ENCODE measurements at places on chromosomes 3 and 15.

- DNase-seq = no peak
Measured at GRCh38 chr3:67059443-67059842, 61.3 kb downstream of the KBTBD8 start.

DNA sequence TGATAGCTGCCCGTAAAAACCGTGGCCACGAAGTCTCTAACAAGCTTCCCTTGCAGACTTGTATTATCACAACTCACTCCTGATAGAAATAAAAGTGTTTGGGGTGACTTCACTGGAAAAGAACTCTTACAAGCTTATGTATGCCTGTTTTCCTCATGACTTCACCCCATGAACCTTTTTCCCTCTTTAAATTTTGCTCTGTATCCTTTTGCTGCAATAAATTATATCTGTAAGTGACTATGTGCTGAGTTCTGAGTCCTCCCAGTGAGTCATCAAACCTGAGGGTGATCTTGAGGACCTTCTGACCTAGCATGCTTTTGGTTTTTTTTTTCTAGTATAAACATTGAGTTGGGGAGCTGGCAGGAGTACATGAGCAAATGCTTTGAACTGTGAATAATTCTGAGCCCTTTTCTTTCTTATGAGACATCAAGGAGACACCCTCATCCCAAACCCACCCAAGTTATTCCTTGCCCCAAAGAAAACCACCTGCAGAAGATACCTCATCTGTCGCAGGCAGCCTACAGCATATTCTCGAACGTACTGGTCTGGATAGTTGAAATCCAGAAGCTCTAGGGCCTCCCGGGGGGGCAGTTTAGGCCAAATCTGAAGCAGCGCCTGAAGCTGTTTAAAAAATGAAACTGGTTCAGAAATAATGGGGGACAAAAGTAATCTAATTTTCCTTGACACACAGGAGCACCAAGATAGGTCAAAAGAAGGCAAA lies 85.9 kb downstream of the FAIM start:
- no peak for DNase-seq

DNA sequence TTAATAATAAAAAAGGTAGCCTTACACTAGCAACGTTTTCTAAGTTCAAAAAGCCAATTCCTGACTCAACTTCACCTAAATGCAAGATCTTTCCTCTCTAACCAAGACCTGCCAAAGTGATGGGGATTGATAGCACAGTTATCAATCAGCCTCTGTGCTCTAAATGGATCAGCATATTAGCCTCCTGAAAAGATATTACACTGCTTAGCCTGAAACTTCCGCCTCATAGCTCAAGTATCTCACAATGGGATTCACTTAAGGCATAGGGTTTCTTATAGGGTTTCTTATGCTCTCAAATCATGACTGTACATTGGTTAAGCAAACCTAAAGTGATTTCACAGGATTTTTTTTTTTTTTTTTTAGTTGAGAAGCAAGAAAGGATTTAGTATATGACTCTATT lies 436 bp upstream of the SLC9A9 start:
- no peak for DNase-seq

- no peak for DNase-seq
Measured at GRCh38 chr3:141699897-141700296, 38.2 kb upstream of the RNF7 start.

GRCh38 chr3:64426551-64426950 lies 201.3 kb upstream of the PRICKLE2 start:
- DNase-seq = no peak

- DNase-seq = no peak
Measured at GRCh38 chr3:117161816-117162215, 452.2 kb downstream of the TUSC7 start.

- no peak for DNase-seq
Measured at GRCh38 chr3:51682526-51682925, 11.5 kb downstream of the TEX264 start.

GRCh38 chr15:74787251-74788041 lies 5.6 kb downstream of the CSK start:
- DNase-seq = peak; percentile 92

DNA sequence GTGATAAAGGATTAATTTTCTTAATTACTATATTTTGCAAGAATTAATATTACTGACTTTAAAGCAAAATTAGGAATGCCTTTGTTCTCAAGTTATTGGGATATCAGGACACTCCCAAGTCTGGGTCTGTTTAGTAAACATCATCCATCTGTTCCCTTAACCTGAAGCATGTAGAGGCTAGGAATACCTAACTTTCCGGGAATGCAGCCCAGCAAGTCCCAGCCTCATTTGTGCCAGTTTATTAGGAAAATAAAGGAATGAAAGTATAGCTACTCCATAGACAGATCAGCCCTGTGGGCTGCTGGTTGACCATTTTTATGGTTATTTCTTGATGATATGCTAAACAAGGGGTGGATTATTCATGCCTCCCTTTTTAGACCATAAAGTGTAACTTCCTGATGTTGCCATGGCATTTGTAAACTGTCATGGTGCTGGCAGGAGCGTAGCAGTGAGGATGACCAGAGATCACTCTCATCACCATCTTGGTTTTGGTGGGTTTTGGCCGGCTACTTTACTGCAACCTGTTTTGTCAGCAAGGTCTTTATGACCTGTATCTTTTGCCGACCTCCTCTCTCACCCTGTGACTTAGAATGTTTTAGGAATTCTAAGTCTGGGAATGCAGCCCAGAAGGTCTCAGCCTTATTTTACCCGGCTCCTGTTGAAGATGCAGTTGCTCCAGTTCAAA lies 540.2 kb downstream of the NAALADL2 start:
- no peak for DNase-seq

DNA sequence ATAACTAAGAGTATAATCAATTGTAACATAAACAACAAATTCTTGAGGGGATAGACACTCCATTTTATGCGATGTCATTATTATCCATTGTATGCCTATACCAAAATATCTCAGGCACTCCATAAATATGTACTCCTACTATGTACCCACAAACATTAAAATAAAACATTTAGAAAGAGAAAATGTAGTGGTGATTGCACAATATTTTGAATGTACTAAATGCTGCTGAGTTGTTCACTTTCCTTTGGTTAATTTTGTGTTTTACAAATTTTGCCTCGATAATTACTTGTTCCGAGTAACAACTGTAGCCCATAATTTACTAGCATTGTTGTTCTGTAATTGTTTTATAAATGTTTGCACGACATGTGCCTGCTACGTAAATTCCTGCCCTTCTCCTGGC lies 131.3 kb downstream of the DCLK3 start:
- DNase-seq = no peak

- DNase-seq = no peak
Measured at GRCh38 chr3:141091426-141091825, 40.3 kb downstream of the SPSB4 start.

- DNase-seq = no peak
Measured at GRCh38 chr15:80562846-80563245, 132.3 kb upstream of the ABHD17C start.

GRCh38 chr15:32869776-32870175 lies 152.0 kb downstream of the GREM1 start:
- DNase-seq = no peak

DNA sequence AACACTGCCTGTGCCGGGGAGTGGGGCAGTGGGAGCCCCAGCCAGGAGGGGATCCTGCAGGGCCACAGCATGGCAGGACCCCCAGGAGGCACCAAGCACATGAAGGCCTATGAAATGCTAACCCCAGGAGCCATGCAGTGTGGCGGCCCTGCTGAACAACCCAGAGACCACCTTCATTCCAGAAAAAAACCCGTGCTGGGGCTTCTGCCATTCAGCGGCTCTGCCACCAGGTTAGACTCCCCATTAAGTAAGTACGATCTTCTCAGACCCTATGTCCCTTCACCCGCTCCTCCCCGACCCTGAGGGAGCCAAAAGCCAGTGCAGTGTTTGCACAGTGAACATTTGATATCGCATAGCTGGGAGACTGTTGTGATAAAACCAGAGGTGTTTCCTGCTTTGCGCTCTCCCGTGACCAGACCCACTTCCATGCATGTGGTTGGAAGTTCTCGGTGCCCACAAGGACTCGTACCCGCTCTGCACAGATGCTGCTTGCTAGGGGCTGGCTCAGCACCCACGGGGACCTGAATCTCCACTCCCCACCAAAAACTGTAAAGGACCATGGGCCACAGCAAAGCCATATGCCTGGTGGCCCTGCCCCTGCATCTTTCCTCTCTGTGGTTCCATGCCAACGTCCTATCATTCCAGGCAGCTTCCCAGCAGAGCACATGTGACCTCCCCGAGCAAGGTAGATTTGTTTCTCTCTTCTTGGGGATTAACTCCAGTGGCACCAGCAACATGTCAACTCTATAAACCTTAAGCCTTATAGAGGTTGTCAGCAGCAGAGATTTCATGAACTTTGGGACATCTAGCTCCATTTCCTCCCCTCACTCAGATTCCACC lies 5.3 kb downstream of the PLA2G4D start:
- no peak for DNase-seq

DNA sequence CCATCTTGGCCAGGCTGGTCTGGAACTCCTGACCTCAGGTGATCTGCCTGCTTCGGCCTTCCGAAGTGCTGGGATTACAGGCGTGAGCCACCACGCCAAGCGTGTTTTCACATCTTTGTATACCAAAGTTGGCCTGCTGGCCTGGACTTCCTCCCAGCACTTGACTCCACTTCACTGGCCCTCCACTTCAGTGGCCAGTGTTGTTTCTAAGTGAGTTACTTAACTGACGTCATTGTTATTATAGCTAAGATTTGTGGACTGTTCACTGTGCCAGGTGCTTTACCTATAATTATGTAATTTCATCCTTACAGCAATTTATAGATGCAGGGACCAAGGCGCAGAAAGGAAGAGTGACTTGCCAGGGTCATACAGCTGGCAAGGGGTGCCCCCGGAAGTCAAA lies 52.0 kb downstream of the HRH1 start:
- DNase-seq = no peak
